ENCODE measurements at places on chromosomes 7 and 10.

- no peak for DNase-seq
Measured at GRCh38 chr10:117460846-117461765, 81.4 kb upstream of the EMX2 start.

DNA sequence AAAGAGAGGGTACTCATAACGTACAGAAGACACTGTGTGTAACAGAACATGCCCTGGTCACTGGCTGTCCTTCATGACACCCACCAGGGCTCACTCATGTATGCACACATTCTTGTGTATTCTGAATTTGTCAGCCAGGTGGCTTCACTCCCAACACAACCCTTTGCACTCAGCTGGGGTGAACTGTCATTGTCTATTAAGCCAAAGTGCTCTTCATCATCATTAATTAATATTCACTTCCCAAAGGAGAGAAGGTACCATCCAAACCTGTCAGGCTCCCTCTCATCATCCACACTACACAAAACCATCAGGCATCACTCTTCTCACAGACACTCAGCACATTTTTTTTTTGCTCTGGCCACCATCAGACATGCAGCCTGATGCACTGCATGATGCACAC is 469.8 kb downstream of the SORCS1 start:
- DNase-seq, result no peak

GRCh38 chr10:68208424-68209042 is 23.4 kb downstream of the ATOH7 start:
- peak; percentile 45 for DNase-seq

GRCh38 chr10:46544989-46545791 is 11.3 kb downstream of the GPRIN2 start:
- DNase-seq, result no peak

DNA sequence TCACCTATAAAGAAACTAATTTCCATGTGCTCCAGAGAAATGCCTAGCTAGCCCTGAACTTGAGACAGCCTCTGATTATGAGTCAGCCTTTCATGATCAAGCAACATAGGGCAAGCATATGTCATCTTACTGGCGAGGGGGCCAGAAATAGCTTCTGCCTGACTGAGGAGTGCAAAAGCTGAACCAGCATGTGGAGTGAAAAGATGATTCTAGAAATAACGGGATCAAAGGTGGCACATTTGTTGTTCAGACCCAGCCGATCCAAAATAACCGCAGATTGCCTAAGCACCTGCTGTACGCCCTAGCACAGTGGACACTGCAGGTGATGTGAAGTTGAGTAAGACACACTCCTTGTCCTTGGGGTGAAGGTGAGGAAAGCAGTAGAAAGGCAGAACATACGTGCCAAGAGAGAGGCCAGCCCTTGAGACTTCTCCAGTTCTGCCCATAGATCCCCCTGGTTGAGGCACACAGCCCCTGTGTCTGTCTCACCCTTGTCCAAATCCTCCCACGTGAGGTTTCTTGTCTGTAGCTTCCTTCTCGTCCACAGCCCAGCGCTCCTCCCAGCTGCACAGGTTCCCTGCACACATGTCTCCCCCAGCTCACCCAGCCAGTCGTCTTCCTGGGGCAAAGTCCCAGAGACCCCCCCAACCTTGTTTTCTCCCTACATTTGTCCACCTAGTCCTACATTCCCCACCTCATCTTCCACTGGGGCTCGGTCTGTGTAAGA is 2.8 kb upstream of the BCL7B start:
- DNase-seq, result peak; percentile 42

GRCh38 chr7:148623586-148624282 is 33.2 kb downstream of the C7orf33 start:
- DNase-seq, result no peak

- DNase-seq, result no peak
Measured at GRCh38 chr7:66173856-66174255, 31.3 kb upstream of the TPST1 start.

GRCh38 chr7:22087861-22088260 is 142.2 kb upstream of the CDCA7L start:
- DNase-seq, result no peak

- no peak for DNase-seq
Measured at GRCh38 chr10:34109952-34110702, 705.0 kb downstream of the PARD3 start.

- no peak for DNase-seq
Measured at GRCh38 chr10:9024210-9024609, 969.7 kb downstream of the GATA3 start.

DNA sequence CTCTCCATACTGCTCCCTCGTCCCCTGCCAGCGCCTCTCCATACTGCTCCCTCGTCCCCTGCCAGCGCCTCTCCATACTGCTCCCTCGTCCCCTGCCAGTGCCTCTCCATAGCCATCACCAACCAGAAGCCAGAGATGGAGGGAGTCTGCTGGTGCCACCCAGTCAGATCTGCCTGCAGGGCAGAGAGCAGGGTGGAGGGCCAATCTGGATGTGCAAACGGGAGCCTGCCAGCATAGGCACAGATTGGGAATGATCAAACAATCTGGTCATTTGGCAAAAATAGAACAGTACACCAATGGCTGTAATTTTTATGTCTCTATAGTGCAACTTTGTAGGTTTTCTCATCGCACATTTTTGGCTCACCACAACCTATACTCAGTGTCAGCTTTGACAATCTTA is 76.9 kb upstream of the LRRC4 start:
- no peak for DNase-seq

GRCh38 chr10:103355906-103356599 is 5.1 kb upstream of the PCGF6 start:
- DNase-seq, result no peak

- peak; percentile 34 for DNase-seq
Measured at GRCh38 chr10:51422311-51423120, 276.9 kb downstream of the CSTF2T start.

DNA sequence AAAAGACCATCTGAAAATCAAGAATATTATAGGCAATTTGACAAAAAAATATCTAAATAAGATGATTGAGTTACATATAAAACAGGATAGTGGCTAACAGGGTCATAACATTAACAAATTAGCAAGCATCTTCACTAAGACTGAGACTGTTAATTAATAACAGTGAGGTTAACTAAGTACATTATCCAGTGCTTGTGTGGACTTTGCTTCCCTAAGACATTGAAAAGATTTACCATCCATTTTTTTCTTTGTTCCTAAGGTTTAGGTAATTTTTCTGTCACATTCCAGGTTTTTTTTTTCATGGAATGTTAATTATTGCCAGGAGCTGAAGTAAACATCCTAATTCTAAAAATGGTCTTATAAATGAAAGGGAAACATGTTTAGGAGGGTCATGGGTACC is 227.6 kb downstream of the ANKRD7 start:
- no peak for DNase-seq

GRCh38 chr7:150357771-150358427 is 10.7 kb upstream of the REPIN1 start:
- DNase-seq, result no peak

- DNase-seq, result no peak
Measured at GRCh38 chr7:28018020-28018419, 162.6 kb downstream of the JAZF1 start.

- no peak for DNase-seq
Measured at GRCh38 chr7:95503271-95504131, 17.8 kb downstream of the ASB4 start.

GRCh38 chr7:210401-210925 is 18.1 kb downstream of the FAM20C start:
- no peak for DNase-seq

DNA sequence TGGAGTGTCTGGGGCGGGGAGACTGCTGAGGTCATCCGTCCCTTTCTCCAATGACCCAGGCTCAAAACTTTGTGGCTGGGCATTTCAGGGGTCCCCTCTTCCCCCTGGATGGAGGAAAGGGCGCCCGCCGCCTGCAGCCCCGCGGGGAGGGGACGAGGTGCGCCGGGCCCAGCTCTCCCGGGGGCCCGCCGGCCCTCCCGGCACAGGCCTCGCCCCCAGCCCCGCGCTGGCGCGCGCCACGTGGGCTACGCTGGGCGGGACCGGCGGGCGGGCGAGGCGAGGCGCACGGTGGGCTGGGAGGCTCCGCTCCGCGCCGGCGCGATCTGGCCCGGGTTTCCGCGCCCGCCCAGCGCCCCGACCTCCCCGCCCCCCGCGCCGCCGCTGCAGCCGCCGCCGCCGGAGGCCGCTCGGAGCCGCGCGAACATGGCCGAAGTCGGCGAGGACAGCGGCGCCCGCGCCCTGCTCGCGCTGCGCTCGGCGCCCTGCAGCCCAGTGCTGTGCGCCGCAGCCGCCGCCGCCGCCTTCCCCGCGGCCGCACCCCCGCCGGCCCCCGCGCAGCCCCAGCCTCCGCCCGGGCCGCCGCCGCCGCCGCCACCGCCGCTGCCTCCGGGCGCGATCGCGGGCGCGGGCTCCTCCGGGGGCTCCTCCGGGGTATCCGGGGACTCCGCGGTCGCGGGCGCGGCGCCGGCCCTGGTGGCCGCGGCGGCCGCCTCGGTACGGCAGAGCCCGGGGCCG is at the start of gene FOXK1:
TSS of gene FOXK1 (plus strand) at position 410 of the 735 bp plus-strand sequence. CDS start at position 424, 14 bp downstream.
- DNase-seq, result peak; percentile 91

DNA sequence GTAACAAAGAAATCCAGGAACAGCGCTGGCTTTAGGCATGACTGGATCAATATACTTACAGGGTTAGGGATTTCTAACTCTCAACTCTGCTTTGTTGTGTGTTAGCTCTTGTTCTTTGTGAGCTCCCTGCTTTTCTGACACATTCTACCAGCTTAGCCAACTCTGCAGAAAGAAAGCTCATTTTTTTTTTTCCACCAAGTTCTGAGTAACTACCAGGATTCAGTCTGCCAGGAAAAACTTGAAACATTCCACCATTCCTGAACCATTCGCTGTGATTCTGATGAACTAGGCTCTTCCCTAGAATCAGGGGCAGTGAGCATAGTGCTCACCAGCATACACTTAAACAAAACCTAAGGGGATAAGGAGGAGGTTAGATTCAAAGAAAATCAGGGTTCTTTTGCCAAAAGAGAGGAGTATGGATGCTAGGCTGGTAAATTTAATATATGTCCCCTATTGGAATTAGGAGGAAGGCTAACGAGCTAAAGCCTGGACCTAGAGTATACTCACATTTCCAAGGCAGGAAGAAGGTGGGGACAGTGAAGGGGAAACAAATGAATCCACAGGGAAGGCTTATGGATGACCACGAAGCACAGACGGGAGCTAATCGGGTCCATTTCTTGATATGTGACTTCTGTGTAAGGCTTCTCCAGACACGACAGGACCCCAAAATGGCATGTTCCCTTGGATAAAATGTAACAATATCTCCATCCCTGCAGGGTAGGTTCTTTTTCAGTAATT is 183.4 kb downstream of the PRKG1 start:
- no peak for DNase-seq

DNA sequence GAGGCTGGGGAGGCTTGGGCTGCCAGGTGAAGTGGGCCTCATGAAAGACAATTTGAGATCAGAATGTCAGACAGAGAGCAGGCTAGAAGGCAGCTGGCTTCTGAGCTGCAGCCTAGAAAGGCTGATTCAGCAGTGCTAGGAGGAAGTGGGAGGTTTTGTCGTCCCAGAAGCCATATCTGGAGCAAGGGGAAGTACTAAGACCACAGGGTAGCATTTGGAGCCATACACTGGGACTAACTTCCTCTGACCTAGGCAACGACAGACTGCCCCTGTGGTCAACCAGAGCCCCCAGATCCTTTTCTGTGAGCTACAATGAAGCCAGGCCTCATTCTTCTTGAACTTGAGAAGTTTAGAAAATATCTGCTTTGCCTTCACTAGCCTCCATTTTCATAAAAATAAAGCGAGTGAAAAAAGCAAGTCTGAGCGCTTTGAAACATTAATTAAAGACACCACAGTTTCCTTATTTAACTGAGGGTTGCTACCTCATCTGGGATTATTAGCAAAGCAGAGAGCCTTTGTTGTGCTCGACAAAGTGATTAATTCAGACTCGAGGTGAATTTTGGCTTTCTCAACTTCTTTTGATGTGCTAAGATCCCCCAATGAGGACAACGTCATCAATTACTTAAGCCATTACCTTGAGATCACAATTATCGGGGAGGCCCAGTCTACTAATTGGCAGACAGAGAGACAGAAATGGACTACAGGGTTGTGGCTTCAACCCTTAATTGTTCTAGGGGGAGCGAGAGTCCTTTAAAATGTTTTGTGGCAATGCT is 26.6 kb downstream of the TBXAS1 start:
- peak; percentile 62 for DNase-seq
